NCI-H446 (cell line): ENCODE measurements at places on chromosomes 5 and 9.

DNA sequence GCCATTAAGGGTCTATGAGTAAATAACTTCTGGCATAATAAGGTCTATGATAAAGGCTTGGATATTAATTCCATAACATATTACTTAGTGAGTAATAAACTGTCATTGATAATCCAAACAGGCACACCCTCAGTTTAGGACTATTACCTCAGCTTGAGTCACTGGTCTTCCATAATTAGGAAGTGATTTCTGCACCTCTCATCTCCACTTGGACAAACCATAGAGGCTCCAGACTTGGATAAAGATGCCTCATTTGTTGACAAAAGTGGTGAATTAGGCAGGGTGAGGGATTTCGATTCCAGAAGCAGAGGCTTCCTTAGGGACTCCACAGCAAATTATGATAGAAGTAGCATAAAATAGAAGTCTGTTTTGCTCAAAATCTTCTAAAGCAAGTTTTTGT, 127.5 kb upstream of the MTAP start:
- DNase-seq, result no peak

DNA sequence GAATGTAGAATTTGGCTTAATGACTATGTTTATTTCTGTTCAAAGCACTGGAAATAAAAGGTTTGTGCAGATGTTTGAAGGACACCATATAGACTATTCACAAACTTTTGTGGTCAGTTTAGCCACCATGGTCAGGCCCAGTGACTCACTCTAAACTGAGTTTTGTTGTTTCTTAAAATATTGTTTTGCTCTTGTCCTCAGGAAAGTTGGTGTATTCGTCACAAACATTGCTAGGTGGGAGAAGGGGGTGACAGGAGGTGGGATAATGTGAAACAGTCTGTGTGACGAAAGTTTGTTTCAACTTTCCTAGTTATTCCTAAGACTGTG, 35.0 kb upstream of the LIFR start:
- no peak for DNase-seq

DNA sequence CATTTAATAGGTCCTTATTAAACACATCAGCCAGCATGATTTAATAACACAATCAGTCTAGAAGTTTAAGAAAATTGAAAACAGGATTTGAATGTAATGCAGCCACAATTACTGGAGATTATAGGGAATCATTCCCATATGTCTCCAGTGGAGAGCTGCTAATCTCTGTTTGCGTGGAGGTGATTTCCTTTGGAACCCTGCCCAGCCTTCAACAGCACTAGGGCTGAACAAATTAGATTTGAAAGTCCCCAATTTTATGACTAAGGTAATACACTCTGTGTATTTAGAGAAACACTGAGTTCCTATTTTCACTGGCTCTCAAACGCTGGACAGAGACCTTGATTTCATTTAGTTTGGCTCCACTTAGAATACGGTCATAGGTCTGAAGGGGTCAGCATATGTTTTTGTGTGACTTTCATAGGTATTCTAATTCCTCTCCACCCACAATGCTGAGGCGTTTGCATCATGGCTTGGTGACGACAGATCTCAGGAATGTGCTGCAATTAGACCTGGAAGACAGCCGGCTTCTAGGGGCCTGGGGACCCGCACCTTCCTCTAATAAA, 508.3 kb downstream of the EBF1 start:
- no peak for DNase-seq

DNA sequence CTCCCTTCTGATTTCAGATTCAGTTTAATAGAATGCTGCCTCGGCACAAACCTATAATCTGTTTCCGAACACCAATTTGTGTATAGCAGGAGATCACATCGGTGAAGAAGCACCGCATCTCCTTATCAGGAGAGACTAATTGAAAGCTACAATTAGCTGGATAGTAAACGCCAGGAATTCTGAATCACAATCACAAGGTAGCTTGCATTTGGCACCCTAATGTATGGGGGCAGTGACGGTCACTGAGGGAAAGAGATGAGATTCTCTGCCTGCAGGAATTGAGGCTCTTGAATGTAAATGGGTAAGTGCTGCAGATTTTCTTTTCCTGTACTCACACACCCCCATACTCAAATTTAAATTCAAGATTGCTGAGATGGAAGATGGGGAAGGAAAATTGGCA, 373.6 kb upstream of the ZNF608 start:
- DNase-seq, result no peak

DNA sequence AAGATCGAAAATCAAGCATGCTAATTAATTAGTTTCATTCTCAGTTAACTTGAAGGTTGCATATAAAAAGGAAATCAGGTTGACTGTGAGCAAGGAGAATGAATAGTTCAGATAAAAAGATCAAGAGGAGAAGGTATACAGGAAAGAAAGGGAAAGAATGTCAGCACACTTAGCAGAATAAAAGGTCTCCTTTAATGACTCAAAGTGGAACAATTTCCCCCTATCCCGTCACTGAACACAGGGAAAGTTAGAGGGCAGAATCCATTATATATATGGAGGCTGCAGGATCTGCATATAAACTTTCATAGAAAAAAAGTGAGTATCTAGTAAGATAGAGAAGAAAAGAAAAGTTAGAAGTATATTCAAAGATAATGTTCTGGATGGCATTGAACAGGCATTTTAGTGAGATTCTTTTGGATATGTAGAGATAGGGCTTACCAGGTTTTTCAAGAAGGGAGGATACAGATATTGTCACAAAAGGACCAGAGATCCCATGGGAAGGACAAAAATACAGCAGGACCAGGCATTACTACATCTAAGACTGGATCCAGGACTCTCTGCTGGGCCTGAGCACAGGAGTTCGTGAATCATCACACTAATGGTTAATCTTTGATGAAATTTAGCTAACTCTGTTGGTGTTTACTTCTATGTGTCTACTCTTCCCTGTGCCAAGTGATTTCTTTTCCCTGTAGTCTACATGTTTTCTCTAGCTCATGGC, 988.2 kb upstream of the ARRDC3 start:
- no peak for DNase-seq

DNA sequence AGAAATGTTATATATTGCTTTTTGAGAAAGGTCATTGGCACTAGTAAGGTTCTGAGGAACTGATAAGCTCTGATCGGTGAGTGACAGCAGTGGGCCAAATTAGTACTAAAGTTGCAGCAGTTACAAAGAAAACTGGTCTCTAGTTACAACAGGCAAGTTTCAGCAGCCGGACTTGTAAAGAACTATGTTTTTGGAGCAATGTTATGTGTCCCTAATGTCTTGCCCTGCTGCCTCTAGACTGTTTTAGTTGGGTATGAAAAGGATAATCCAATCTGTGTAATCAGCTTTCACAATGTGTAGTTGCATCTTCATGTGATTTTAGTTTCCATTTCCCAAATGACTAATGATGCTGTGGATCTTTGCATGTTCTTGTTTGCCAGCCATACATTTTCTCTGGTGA, 113.5 kb downstream of the CAMK4 start:
- DNase-seq, result no peak

GRCh38 chr5:128477944-128478343, 60.1 kb downstream of the FBN2 start:
- no peak for DNase-seq

GRCh38 chr9:33638391-33638915, 114.4 kb downstream of the ANKRD18B start:
- DNase-seq, result no peak

- no peak for DNase-seq
Observed at GRCh38 chr5:170681013-170681433, 102.5 kb upstream of the GABRP start.

GRCh38 chr9:124238546-124239140, 19.1 kb upstream of the NEK6 start:
- no peak for DNase-seq

DNA sequence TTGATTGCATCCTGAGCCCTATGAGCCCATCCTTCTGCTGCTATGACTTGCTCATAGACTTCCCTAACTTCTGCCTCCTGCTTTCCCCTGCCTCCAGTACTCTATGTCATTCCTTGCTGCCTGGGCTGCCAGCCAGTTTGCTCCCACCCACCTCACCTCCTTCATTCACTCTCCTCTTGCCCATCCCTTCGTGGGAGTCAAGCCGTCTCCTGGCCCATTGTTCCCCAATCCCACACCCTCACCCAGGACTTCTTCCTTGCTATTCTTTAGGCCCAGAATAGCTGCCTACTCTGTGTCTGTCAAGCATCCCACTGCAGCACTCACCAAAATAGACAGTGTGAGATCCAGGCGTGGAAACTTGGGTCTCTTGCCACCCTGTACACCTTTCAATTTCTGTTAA, 131.0 kb downstream of the RASGRF2 start:
- no peak for DNase-seq

DNA sequence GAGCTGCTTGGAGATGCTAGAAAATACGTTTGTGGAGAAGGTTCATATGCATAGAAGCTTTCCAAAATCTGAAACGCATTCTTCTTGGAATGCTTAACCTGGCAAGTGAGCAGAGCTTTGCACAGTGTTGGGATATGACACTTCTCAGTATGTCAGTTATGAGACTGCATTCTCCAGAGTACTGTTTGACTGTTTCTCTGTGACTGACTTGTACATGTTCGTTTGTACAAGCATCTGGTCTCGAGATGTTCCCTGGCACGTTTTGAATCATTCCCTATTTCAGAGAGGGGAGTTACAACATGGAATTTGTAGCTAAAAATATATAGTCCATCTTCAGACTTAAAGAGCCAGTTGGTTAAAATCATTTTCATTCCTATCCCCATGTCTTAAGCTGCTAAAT, 272.4 kb downstream of the ARRDC3 start:
- no peak for DNase-seq

DNA sequence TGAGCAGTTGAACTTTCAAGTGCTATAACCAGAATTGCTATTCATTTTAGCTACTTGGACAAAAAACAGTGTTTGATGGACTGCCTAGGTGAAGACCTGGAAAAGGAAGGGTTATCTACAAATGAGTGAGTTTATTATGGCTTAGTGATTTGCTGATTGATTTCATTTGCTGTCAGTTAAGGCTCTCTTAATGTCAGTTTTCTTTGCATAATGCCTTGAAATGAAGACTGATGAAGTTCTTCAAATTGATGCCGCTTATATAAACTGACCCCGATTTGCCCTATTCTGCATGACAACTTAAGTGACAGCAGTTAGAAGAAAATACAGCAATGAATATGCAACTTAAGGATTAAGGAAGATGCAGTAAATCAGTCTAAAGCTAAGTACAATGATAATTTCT, 332.6 kb downstream of the CCDC171 start:
- no peak for DNase-seq

DNA sequence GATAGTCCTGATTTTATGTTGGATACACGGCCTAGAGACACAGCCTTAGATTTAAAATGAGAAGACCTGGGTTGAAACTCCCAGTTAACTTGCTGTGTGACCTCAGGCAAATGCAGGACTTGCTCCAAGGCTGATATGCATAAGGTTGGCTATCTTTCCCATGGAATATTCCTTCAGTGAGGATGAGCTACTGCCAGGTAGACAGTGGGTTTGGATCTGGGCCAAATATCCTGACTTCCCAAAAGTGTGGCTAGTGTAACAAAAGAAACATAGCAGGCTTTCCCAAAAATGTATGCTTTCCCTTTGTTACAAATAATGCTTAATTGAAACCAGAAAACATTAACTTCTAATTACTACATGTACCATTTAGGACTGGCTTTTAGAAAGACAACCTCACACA, 697 bp upstream of the XPA start:
- DNase-seq, result no peak

GRCh38 chr9:94622087-94622800, 17.1 kb downstream of the FBP1 start:
- no peak for DNase-seq

- no peak for DNase-seq
Observed at GRCh38 chr5:97618721-97619120, 435.7 kb upstream of the RIOK2 start.

DNA sequence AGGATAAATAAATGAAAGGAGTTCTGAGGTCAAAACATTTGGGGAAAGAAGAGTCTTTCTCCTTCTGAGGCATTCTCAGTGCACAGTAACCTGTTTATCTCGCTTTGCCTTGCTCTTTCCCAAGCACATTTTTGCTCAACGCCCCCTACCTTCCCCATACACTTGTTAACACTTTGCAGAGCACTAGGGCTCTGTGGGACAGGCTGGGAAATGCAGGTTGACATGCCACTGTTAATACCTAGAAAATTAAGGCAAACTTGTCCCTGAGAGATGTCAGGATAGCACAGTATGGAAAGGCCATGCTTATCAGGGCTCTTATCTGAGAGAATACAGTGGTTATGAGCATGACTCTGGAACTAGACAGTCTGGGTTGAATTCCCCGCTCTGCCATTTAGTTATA, 152.0 kb downstream of the DOCK8 start:
- DNase-seq, result no peak

DNA sequence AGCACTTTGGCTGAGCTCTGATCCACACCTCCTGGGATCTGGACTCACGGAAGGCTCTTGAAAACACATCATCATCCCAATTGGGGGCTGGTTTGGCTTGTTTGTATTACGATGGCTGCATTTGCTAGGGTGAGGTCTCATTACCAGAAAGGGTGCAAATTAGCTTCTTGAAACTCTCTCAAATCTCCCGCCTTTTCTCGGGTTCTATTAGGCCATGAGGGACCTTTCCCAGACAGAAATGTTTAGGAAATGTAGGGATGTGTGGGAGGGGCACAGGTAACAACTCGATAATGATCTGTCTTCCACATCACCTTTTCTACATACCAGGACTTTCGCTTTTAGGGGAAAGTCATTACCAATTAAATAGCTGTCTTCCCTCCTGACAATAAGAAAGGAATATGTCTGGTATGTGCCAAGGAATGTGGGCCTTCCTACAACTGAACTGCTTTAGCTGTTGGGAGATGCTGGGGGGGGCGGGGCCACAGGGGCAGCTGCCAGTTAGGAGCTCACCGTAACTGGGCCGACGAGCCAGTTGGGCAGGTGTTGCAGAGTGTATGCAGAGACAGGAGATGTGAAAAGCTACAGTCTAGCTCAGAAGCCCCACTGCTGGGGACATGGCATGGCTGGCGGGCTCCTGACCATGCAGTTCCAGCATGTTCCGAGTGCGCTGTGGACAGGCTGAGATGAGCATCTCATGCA, 71.2 kb downstream of the AK8 start:
- DNase-seq, result no peak

GRCh38 chr9:95780121-95780520, 95.4 kb upstream of the ERCC6L2 start:
- no peak for DNase-seq

DNA sequence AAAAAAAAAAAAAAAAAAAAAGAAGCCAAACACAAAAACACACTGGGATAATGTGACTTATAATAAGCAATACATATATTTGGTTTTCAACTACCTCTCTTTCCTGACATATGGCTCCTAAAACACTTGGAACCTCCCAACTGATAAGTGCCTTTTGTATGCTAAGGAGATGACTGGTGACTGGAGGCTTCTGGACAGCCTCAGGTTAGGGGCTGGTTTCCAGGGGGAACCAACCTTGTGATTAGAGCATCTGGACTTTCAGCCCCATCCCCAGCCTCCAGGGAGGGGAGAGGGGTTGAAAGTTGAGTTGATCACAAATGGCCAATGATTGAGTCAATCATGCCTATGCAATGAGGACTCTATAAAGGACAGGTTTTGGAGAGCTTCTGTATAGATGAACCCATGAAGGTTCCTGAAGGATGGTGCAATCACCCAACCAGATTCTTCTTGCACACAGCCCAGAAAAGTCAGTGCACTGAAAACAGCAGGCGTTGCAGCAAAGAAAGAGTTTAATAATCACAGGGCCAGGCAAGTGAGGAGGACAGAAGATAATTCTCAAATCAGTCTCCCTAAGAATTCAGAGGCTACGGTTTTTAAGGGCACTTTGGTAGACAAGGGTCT, 276.7 kb downstream of the AUH start:
- no peak for DNase-seq
